Thyroid gland (tissue), 4 donors: ENCODE measurements at places on chromosomes 4 and X. TPM values are rescaled to one million over a fixed set of nuclear protein-coding genes. Genes with fewer than 3 reads are reported as not detected.
A peak's percentile ranks its signal among the peaks of the same experiment; 100 is the strongest.

- peak; percentile 39 for DNase-seq
Observed at GRCh38 chrX:111270339-111270738, at the start of gene CAPN6. Gene CAPN6, minus strand, starts transcription at chrX:111270483. Its CDS starts 6,547 bp downstream, at chrX:111263936.

DNA sequence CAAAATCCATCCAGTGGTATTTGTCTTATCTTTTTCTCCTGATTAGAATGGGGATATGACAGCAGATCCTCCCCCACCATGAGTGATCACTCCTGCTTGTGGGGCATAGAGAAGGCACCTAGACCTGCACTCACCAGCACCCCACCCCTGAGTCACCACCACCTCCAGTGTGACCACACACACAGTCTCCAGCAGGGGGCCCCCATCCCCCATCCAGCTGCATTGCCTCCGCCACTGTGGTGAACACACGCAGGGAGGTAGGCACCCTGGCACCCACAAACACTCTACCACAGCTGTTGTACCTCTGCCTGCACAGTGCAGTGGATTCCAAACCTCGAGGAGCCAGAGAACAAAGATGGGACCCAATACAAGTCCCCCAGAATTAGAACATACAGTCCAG, 9.0 kb upstream of the MAGEA8 start:
- DNase-seq: peak; percentile 2

DNA sequence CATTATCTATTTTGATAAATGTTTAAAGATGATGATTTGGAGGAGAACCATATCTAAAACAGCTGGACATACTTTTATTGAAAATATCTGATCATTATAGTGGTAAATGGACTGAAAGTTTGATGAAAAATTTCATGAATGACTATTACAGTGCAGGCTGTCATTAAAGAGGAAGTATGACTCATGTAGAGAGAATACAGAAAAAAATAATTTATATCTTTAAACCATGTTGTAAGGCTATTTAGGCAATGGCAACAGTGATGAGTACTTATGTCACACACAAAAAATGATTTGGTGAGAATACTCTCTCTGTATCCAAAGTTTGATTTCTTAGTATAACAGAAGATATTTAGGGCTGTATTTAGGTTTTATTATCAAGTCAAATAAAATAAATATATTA, 3.9 kb upstream of the GLRB start:
- DNase-seq: no peak

DNA sequence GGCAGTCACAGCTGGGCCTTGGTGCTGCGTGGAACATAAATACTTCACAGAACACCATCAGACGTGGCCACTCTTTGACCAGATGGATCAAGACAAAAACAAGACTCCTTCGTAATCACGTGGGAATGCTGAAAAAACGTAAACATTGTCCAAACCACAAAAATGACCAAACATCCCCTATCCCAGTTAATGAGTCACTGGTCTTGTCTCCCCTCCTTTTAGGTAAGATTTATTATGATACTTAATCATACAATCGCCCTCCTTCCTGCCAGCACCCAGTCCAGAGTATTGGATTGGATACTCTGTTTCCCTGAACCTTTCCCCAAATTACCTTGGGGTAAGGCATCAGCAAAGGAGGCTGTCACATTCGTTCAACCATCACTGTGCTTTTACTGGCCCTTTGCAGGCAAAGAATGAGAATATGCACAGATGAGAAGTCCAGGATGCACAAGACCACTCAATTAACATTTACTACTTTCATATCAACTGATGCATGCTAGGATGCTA, 601 bp upstream of the TCEANC start:
- no peak for DNase-seq

DNA sequence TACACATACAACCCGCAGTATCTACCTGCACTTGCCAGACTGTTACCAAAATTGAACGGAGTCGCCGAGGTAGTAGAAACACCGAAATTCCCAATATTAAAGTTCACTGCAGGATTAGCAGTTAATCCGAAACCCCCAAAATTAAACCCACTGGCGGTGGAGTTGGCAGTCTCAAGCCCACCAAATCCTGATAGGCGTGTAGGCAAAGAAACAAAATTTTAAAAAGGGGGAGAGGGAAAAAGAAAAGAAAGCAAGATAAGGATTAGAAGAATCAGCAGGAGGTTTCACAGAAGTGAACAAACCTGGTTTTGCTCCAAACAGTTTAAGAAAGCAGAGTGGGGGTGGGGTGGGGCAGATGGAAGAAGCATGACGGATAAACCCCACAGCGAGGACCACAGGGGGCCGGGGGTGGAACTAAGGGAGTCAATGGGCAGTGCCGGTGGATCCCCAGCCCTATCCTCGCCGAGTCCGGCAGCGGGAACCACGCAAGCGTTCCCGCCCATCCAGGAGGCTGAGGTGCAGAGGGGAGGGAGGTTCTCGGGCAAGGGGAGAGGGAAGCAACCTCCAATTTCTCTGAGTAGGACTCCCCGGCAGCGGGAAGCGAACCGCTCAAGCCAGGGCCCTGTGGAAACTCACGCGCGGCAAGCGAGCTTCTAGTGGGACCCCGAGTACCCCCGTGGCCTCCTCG, 599 bp downstream of the NUP54 start:
- peak; percentile 62 for DNase-seq

- no peak for DNase-seq
Observed at GRCh38 chr4:116736756-116737155, 348.6 kb downstream of the TRAM1L1 start.

DNA sequence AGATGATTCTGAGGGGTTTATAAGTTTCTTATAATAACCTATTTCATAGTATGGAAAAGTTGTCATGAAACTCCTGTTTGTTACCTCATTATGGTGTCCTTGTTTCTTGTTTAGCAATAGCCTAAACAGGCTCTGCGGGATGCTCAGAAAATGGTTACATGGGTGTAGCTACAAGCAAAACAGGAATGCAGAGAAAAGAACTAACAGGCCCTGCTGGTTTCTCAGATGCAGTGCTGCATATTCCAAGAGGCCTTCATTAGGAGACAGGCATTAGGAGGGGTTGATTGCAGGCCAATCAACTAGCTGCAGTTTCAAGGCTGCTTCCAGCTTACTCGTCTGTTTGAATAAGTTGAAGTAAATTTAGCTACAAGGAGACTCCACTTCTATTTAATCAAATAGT, 37.6 kb upstream of the HPGD start:
- DNase-seq: no peak

DNA sequence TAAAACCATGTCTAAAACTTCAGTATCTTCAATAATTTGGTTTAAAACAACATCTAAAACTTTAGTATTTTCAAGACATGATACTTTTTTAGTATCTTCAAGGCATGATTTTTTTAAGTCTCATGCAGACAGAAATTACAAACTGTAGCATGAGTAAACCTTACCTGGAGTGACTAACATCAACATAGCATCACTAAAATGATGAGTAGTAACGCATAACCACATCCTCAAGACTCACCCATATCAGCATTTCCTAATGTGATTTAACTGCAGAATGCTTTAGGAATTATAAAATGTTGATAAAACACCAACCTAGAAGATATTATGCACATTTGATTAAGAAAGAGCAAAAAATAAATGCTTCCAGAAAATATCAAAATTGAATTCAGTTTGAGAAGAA, 19.7 kb upstream of the EDNRA start:
- no peak for DNase-seq

- no peak for DNase-seq
Observed at GRCh38 chr4:15042529-15043167, 40.4 kb downstream of the CPEB2 start.

DNA sequence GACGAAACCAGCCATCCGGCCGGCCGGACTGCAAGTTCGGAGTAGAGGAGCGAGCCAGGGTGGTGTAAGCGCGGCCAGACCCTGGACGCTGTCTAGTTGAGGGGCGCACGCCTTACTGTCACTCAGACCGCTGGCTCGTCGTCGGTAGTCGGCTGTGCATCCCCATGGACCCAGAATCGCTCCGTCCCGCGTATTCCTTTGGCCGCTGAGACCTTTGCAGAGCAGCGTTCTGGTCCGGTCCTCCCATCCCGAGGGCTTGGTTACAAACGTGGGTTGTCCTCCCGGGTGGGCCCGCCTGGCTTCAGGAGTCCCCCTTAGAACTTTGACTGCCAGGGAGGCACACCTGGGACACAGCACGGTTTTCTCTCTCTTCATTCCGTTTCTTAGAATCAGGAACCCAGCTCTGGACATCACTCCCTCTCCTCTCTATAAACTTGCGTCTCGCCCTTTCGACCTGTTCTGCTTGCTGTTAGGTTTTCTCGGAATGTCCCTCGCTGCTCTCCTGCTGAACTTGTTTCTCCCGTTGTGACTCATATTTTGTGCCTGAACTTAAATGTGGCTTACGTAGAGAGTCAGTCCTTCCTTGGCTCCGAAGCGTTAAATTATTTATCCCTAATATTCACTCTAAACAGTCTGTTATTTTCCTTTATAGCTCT, 672 bp downstream of the PGM2 start:
- DNase-seq: no peak

DNA sequence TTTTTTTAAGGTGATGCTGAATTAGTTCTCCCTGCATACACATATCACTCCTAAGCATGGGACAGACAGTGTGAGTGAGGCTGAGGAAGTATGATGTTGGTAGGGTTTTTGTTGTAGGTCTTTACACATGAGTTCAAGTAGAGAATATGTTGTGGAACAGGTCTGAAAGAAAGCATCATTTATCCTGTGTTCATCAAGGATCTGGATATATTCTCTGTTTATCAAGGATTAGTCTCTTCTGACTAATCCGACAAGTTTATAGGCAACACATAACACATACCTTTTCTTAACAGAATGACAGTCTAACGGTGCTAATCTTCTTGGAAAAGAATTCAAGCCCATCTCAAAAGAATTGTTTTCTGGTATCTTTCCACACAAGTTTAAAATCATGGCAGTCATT, 10.5 kb downstream of the SLIT2 start:
- no peak for DNase-seq

- peak; percentile 37 for DNase-seq
Observed at GRCh38 chr4:22514481-22514880, 1.4 kb downstream of the ADGRA3 start.

DNA sequence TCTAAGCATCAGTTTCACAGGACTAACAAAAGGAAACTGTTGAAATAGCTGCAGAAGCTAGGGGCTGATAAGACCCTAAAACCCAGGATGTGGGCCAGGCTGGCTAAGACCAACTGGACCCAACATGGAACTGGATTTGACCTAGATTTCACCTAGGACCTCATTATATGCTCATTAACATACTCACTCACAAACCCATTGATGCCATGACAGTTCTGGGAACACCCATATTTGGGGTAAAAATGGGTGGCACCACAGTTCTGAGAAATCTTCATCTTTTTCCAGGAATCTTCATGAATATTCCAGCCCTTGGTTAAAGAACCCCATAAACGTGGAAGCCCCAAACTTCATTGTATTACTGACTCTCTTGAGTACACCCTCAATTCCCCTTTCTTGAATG, 41.1 kb downstream of the HSD17B13 start:
- no peak for DNase-seq

DNA sequence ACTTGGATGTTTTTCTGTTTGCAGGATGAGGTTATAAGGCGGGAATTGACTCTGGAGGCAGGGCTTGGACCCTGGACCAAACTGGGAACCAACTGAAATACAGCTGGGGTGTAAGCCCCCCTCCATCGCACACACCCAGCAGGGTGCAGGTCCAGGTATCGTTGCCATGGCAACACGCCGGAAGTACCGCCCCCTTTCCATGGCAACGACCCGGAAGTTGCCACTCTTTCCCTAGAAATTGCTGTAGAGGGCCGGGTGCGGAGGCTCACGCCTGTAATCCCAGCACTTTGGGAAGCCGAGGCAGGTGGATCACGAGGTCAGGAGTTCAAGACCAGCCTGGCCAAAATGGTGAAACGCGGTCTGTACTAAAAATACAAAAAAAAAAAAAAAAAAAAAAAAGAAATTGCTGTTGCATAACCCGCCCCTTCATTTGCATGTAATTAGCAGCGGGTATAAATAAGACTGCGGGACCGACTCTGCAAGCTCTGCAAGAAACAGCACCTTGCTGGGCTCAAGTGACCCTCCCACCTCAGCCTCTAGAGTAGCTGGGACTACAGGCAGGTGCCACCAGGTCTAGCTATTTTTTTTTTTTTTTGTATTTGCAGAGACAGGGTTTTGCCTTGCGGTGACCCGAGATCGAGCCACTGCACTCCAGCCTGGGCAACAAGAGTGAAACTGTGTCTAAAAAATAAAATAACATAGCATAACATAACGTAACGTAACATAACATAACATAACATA, 139.6 kb downstream of the CRLF2 start:
- DNase-seq: no peak

DNA sequence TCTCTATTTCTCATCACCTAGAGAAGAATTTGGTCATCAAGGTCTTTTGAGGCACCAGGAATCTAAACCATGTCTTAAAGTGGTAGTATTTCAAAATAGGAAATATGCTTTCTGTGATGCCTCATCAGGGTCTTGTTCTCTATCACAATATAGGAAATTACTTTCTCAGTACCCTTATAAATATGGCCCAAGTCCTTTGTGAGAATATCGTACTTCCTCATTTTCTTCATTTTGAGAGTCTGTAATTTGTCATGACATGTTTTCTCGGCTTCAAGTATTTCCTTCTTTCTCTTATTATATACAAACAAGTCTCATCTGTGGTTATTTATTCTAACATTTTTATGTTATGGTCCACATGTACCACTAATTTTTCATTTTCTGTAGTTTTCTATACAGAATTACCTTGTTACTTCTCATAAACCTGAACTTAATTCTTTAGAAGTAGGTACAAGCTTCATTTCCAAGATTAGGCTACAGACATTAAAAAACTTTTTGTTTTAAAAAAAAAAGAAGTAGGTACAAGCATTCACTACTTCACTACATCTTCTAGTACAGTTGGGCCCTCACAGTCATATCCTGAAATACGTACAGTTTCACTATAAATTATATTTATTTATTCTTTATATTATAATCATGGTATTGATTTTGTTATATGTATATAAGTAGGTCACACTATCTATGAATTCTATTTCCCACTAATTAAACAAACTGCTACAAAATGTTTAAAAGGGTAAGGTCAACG, 54.4 kb downstream of the KLHL13 start:
- no peak for DNase-seq

DNA sequence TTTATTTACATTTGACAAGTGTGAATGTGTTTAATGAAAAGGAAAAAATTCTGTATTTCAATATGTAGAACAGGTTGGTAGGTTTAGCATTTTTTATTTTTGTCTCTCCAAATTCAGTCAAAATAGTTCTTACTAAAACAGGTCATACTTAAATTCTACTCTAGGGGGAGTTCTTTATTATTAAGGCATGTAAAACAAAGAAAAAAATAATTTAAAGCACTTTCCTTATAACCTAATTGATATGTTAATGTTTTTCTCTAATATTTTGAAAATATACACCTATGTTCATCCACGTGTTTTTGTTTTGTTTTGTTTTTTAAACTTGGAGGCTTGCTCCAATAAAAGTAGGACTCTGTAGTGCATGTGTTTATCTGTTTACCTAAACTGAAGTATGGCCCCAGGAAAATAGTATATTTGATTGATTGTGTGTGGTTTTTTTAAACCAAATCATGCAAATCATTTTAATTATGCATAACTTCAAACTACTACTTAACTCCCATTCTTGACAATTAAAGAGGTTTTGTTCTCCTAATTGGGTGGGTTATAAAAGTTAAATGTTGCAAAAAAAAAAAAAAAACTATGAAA, 562.7 kb downstream of the RPA4 start:
- DNase-seq: no peak

GRCh38 chr4:24753519-24753918, 41.9 kb upstream of the SOD3 start:
- DNase-seq: no peak

- no peak for DNase-seq
Observed at GRCh38 chr4:126752126-126752525, 880.6 kb upstream of the INTU start.

Gene TSR2
- 30.7 TPM for total RNA-seq

Gene SATL1
- total RNA-seq: not detected

Gene APLN
- 0.22 TPM for total RNA-seq
